ENCODE measurements at places on chromosomes 1 and 21.

GRCh38 chr1:37151789-37152188 lies 117.5 kb upstream of the GRIK3 start:
- no peak for DNase-seq

DNA sequence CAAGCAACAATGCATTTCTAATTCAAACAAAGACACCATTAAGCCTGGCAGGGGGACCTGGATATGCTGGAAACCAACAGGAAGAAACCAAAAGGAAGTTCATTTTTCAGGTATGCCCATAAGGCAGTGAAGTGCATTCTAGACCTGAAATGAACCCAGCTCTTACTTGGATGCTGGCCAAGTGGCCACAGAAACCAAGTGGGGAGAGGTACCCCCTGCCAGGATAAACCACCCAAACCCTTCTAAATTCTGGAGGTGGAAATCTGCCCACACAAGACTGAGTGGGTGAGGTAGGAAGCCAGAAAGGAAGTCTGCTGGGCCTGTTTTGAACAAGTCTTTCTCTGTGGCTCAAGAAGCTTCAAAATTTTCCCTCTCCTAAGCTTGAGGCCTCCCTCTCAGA lies 2.6 kb downstream of the CD5L start:
- no peak for DNase-seq

GRCh38 chr1:231629132-231629531 lies 2.5 kb downstream of the DISC1 start:
- DNase-seq, result no peak

DNA sequence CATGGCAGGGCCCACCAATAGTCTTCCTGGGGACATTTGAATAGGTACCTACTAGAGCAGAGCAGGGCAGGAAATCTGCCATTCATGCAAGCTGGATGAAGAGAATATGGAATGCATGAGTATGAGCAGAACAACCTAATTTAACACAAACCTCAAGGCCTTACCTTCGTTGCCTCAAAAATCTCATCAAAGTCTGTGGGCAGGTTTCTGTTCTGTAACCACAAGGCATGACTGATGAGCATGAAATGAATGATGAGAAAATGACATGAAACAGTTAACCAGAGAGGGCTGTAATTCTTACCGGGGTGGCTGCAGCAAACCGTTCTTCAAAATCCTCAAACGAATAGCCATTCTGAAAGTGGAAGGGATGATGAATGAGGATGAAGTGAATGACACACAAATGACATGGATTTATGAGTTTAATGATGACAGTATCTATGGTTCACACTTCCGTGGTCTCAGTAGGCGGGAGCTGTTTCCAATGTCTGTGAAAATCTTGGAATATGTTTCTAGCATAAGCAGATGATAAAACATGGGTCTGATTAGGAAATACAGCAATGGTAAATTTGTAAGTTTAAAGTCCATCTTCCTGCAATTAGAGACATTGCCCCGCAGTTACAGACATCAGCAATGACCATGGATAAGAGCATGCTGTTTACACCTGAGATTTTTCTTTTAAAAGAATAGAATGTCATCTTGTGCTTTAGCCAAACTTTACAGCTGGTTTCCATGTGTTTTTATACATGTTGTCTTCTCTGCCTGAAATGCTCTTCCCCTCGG lies 67.6 kb upstream of the C8B start:
- DNase-seq, result no peak

GRCh38 chr1:70495370-70495769 lies 84.3 kb downstream of the CTH start:
- no peak for DNase-seq
